ENCODE measurements at places on chromosomes 13 and 19.

DNA sequence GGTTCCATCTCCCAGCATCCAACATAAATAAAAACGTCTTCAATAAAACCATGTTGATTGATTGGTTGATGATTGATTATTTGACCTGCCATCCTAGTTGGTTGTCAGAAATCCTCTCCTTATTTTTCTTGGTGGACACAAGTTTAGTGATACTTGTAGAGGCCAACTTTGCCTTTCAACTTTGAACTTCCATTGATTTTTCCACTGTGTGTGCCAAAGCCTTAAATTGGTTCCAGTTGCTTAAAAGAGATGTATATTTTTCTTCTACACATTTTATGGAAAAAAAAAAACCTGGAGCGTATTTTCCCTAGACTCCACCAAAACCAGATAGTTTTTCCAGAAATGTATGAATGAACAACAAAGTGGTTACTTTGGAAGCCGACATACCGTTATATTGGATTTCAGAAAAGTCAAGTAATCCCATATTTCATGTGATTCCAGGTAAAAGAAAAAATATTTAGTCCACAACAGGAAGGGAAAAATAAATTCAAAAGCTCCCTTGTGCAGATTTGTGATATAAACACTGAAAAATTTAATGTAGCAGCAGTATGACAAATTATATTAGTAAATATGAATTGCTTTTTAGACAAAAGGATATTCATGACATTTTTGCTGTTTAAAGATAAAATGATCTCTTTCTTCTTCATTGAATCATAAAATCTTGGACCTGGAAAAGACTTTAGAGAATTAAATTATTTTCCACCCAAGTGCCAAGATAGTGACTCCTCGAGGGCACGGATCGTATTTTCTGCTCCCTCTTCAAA lies 85.2 kb downstream of the MBNL2 start:
- no peak for DNase-seq

DNA sequence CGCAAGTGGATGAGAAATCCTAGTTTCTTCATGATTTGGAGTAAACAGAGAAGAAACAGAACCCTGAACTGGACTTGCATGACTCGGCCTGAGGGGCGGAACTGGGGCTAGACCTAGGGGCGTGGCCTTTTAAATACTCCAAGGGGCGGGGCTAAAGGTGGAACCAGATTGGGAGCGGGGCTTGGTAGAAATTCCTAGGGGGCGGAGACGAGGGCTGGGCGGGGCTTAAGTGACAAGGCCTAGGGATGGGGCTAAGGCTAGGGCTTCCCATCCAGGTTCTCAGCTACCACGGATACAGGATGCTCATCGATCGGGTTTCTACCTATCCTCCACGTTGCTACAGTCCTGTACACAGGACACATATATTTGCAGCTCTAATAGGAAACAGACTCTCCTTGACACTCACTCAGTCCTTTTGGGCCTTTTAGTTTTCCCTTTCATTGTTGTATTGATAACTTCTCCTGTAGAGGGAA lies 372 bp upstream of the ZNF699 start:
- DNase-seq, result no peak

DNA sequence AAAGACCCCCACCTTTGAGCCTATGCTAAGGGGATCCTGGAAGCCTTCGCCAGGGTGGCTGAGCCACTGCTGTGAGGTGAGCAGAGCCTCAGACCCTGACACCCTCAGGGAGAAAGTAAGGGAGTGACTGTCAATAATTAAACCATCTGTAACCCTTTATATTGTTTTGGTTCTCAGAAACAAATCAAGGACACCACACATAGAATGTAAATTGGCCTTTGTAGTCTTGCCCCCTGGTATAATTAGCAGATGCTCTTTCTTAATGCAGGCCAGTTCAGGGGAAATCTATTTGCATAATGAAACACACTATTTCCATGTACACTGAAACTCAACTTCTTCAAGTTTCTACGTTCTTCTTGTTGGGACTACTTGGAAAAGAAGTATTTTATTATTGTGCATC lies 127.7 kb upstream of the EDNRB start:
- no peak for DNase-seq

DNA sequence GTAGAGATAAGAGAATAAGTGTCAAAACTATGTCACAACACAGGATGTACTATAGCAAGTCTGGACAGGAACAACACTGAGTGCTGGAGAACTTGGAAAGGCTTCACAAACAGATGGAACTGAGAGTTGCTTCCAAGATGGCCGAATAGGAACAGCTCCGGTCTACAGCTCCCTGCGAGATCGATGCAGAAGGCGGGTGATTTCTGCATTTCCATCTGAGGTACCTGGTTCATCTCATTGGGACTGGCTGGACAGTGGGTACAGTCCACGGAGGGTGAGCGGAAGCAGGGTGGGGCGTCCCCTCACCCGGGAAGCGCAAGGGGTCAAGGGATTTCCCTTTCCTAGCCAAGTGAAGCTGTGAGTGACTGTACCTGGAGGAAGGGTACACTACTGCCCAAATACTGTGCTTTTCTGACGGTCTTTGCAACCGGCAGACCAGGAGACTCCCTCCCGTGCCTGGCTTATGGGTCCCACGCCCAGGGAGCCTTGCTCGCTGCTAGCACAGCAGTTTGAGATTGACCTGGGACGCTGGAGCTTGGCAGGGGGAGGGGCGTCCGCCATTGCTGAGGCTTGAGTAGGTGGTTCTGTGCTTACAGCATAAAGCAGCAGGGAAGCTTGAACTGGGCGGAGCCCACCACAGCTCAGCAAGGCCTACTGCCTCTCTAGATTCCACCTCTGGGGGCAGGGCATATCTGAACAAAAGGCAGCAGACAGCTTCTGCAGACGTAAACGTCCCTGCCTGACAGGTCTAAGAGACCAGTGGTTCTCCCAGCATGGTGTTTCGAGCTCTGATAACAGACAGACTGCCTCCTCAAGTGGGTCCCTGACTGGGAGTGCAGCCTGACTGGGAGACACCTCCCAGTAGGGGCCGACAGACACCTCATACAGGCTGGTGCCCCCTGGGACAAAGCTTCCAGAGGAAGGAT lies 46.0 kb downstream of the USP12 start:
- DNase-seq, result no peak

GRCh38 chr13:103866048-103866447 lies 799.8 kb upstream of the SLC10A2 start:
- no peak for DNase-seq

DNA sequence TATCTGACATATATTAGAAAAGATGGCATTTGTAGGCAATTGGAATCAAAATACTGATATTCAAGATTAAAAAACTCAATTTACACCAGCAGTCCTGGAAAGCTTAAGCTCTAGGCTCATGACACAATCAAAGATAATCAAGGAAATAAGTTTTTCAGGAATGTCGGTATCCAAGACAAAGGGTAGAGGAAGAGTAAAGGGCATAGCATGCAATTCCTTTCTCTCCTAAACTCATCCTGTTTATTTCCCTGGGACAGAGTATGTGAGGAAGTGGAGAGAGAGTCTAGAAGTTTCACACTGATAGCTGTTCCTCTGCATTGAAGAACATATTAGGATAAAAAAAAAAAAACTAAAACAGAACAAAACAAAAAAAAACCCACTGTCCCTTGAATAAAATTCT lies 2452.1 kb downstream of the PCDH9 start:
- DNase-seq, result no peak

GRCh38 chr13:58655086-58655485 lies 1023.5 kb downstream of the PCDH17 start:
- DNase-seq, result no peak

DNA sequence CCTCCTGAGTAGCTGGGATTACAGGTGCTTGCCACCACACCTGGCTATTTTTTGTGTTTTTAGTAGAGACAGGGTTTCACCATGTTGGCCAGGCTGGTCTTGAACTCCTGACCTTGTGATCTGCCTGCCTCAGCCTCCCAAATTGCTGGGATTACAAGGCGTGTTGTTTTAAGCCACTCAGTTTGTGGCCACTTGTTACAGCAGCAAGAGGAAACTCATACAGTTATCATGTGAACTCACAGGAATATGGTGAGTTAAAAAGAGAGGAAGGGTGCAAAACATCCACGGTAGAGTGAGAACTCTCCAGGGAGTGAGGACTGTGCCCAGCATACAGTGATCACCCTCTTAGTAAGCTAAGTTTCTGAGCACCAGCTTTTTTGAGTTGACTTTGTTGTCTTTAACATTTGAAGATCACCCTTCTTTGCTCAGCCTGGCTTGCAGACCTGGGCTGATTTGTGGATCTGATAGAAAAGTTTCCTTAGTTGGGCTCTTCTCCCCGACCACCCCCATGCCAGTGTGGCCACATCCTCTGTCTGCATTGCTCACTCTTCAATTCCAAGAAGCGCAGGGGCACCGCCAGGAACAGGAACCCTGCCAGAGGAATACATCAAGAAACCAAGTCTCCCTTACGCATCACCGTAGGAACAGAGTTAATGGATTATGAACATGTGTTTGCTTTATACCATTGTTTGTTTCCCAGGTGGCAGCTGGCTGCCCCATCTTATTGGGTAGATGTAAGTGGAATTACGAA lies 16.0 kb downstream of the ALOX5AP start:
- DNase-seq, result no peak

- DNase-seq, result no peak
These were observed 2.6 kb downstream of the UNC13A start for GRCh38 chr19:17685451-17686022.

GRCh38 chr13:22196777-22197176 lies 525.9 kb downstream of the FGF9 start:
- no peak for DNase-seq

DNA sequence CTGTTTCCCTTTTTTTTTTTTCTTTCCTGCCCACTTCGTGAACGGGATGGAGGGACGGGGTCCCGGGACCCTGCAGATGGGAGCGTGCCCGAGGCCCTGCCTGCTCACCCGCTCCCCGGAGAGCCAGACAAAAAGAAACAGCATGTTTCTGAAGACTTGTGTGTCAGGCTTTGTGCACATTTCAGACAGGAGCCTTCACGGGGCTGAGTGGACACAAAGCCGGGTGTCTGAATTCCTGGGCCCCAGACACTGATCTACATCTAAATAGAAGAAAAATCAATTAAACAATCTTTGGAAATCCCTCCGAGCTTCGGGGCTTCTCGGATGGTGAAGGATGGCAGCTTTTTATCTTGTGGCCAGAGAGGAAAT lies 4.2 kb downstream of the PGPEP1 start:
- DNase-seq, result no peak

DNA sequence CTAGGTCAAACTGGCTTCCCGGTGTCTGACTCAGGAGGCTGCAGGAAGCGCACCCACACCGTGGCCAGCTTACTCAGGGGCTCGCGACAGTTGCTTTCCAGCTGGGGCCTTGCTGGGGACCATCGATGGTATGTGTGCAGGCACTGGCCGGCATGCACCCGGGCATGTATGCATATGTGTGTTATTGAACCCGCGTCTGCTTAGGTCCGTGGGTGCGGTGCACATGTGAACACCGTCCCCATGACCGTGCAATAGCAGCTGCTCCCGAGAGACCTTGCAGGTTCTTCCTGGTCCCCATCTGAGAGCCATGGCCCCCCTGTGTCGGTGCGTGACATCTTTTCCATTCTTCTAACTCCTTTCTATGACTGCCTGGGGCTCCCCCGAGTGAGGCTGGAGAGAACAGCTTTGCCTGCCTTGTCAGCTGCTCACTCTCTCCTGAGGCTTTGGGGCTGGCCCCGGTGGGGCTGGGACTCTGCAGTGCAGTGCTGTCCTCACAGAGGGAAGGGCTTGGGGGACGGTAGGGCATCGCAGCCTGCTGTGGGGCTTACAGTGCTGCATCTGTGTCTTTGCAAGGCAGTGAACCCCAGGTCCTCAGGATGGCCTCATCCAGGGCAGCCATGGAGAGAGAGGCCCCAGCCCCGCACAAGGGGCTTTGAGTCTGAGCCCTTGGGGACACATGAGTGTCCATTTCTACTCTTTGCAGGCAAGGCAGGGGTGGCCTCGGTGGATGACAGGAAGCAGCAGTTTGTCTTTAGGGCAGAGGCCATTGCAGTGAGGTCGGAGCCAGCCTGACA lies 65.1 kb downstream of the CHST8 start:
- no peak for DNase-seq

DNA sequence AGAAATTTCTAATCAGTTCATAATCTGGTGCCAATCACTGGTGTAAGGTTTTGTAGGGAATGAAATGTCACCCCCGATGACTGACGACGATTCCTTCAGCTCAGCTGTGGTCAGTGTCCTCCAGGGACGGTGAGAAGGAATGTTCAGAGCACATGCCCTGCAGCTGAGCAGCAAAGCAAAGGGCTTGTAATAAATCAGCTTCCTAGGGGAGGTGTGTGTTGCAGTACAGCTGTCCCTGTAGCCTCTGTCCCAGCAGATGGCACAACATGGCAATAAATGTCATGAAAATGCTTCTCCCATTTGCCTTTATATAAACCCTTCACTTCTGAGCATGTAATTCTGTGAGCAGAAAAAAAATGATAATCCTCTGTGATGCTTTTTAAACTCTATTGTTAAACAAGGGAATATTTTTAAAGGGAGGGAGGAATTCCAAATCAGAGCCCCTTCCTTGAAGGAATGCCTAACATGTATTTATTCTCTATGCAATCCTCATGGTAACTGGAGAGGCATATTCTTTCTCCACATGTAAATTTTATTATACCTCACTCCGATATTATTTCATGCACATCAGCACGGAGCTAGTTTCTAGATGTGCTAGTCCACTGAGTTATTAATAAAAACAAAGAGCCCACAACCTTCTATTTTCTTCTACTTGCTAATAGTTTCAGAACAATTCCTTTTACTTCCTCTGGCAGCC lies 102.5 kb downstream of the FAM216B start:
- peak; percentile 73 for DNase-seq

DNA sequence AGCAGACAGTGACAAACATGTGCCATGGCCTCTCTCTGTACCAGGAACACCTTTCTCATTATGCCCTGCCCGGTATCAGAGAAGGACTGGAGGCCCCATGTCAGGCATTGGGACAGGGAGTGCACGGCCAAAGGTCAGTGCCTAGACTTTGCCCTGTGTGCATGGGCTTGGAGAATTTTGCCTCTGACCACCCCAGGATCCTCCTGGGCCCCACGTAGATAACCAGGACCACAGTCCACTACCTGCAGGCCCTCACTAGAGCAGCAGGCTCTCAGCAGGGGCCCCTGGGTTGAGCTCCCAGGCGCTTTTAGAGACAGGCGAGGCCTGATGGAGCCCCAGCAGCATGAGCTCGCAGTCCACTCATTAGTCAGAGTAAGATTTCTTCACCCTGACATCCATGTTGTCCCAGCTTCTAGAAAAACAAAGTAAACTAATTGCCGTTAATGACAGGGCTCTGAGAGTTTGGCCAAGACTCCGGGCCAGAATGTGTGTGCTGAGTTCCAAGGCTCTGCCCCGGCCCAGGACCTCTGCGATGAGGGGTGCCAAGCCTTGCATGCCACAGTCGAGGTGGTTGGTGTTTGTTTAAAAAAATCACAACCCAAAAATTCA lies 42.7 kb downstream of the CAPN12 start:
- no peak for DNase-seq

All from right hindlimb (tissue), 1 donor.